ENCODE measurements at places on chromosomes 5 and 9.

DNA sequence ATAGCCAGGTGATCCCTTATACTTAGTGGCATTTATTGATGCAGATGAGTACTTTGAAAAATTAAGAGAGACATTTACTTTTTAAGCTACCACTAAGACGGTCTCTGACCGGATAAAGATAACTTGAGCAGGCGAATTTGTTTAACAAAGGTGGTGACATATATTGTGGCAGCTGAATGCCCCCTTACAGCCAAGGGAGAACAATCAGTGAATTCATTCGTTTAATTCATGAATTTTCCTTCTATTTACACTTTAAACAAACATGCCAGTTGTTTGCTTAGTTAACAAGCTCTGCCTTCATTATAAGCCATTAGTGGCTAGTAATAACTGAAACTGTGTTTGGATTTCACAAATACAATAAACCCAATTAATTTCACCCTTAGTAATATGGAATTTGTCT lies 187.1 kb downstream of the AOPEP start:
- DNase-seq: no peak

- no peak for DNase-seq
Measured at GRCh38 chr5:67462147-67462546, 265.5 kb upstream of the CD180 start.

DNA sequence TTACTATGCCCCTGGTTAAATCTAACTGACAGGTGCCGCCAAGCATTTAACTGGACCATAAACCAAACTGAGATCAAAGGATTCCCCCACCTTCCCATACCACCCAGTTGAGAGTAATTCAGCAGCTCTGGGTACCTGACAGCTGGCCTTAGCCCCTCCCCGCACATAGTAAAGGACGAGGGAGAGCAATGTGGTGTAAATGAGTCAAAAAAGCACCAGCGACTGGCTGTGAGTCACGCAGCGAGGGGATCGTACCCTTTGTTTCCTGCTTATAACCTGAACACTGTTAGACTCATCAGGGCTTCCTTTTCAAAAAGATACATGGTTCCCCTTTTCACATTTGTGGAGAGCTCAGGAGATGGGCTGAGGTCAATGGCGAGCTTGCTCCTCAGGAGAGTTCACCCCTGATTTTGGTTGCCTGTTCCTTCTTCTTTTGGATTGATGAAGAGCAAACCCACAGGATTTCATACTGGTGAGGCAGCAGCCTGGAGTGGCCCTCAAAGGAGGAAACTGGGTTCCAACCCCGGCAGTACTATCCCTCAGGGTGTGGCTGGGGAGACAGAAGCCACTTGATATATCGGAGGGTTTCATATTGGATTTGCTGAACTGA lies 71.5 kb downstream of the ANKRD33B start:
- DNase-seq: peak; percentile 60

DNA sequence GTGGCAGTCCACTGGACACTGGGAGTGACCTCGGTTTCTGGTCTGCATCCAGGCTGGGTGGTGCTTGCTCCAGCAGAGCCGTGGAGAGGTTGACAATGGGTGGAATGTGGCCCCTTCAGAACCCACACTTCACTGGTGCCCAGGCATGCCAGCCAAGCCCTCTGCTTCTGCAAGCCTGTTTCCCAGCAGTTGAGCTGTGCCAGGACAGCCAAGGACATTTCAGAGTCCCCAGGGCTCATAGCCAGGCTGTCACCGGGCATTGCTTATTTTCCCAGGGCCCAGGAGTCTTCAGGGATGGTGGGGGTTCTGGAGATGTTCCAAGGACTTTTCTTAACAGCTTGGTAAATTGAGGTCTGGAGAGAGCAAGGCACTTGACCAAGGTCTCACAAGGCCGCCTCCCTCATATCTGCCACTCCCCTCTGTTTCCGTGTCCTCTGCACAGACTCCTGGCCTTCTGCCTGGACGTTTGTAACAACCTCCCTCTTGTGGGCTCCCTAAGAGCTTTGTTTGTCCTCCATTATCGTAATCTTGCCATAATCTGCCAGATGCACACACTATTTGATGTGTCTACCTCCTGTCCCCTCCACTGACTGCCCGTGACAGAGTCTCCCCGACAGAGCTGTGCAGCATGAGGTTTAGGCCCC lies 3.8 kb upstream of the NDST1 start:
- no peak for DNase-seq

DNA sequence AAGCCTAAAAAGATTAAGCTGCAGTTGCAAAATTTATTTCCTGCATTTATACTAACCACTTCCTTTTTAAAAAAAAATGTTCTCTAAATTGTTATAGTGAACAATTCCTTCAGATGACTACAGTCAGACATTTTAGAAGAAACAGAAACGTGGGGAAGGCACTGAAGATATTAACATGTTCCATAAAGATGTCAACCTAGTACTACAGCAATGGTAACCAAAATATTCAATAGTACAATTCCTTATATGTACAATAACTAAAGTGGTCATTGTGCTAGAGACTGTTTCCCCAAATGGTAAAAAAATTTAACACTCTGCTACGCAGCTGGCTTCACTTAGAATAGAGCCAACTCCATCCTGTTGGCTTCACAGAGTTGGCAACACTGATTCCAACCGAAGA lies 97.7 kb downstream of the FNBP1 start:
- DNase-seq: no peak

GRCh38 chr5:134019636-134020035 lies 14.9 kb upstream of the VDAC1 start:
- DNase-seq: no peak

DNA sequence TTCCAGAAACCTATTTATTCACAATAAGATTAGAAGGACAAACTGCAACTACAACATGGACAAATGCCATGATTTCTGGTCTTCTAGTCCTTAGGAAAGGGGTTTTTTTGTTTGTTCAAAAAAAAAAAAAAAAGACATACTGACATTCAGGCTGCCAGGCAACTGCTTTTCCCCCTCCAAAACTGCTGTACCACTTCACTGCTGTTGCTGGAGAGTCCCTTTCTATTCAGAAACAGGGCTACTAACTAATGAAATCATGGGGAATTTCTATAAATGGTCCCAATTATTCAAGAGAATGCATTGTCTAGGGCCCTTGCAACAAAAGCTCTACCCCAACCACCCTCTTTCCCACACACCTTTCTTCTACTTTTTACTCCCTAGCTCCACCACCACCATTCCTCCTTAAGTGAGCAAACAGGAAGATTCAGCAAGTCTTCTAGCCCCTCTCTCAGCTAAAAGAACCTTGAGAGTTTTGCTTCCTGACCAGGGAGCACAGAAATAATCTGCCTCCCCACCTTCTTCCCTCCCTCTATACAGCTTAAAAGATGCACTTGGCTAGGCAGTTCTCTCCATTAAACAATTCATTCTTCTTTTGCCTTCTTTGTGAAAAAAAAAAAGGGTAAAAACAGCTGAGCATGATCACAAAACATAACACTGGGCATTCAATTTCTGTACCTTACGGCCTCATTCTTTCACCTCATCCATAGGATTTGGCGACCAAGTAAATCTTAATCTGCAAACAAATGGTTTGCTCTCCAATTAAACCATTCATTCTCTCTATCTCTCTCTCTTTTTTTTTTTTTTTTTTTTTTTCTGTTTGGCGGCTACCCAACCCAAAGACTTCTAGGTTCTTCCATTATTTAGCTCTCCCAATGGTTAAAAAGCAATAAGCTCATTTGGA lies 13.8 kb downstream of the ZNF608 start:
- no peak for DNase-seq

DNA sequence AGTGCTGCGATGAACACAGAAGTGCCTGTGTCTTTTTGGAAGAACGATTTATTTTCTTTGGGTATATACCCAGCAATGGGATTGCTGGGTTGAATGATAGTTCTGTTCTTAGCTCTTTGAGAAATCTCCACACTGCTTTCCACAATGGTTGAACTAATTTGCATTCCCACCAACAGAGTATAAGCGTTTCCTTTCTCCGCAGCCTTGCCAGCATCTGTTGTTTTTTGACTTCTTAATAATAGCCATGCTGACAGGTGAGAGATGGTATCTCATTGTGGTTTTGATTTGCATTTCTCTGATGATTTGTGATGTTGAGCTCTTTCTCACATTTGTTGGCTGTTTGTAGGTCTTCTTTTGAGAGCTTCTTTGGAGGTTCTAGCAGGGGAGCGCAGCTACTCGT lies 134.6 kb downstream of the TENT4A start:
- DNase-seq: no peak

- no peak for DNase-seq
Measured at GRCh38 chr5:143044265-143044664, 274.1 kb downstream of the ARHGAP26 start.

DNA sequence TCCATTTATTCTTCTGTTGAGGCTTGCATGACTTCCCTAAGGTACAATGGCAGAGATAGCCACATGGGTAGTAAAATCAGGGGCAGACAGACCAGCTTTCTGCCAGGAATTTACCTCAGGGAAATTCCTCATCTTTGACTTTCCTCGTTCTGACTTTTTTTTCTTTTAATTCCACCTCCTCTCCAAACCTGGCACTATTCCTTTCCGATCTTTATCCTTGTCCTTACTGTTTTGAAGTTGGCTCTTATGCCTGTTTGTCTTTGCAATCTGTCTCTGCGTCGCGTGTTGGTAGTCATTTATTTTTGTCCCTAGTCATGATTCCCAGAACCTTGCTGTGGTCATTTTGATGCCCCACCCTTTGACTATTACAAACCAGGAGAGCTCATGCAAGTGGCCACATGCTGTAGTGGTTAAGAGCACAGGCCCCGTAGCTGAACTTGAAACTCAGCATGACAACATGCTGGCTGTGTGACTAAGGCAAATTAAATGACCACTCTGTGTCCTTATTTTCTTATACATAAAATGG lies 19.0 kb downstream of the TMC1 start:
- DNase-seq: no peak

- no peak for DNase-seq
Measured at GRCh38 chr5:32419791-32420190, 24.7 kb downstream of the ZFR start.

Measured in activated T-cell treated with anti-CD3 and anti-CD28 coated beads for 4 hours (primary cell).